Prostate gland (tissue), 2 donors: ENCODE measurements at places on chromosomes 7 and 10.

GRCh38 chr7:21960922-21961321 is 15.2 kb upstream of the CDCA7L start:
- no peak for DNase-seq

- no peak for DNase-seq
Measured at GRCh38 chr7:69510114-69510513, 88.2 kb upstream of the AUTS2 start.

GRCh38 chr7:75658369-75658768 is 80.4 kb downstream of the HIP1 start:
- no peak for DNase-seq

GRCh38 chr7:146116521-146117222 is at the start of gene CNTNAP2:
Gene CNTNAP2 (plus strand): TSS chr7:146116801. CDS start chr7:146116877, 76 bp downstream.
- DNase-seq: peak; percentile 5

DNA sequence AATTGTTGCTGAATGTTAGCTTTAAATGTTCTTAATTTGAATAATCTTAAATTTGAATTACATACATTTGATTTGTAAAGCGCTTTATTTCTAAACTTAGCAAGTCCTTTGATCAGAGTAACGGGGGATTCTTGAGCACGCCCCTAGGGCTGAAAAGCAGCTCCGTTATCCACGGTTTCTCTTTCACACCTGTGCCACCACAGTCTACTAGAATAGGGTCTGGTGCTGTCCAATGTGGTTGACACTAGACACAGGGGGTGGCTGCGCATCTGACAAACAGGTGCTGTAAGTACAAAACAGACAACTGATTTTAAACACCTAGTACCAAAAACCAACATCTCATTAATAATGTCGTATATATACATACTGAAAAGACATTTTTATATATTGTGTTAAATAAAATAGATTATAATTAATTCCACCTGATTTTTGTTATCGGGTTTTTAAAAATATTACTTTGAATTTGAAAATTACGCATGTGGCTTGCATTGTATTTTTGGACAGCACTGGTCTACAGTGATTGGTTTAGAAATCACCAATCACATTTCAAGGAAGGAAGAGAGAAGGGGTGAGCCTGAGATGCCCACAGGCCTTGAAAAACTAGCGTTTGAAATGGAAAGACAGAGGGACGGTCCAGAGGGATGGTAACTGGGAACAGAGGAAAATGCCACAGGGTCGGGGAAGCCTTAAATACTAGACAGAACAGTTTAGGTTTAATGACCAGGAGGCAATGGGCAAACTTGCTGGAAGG is 7.3 kb downstream of the SEPHS1 start:
- no peak for DNase-seq

DNA sequence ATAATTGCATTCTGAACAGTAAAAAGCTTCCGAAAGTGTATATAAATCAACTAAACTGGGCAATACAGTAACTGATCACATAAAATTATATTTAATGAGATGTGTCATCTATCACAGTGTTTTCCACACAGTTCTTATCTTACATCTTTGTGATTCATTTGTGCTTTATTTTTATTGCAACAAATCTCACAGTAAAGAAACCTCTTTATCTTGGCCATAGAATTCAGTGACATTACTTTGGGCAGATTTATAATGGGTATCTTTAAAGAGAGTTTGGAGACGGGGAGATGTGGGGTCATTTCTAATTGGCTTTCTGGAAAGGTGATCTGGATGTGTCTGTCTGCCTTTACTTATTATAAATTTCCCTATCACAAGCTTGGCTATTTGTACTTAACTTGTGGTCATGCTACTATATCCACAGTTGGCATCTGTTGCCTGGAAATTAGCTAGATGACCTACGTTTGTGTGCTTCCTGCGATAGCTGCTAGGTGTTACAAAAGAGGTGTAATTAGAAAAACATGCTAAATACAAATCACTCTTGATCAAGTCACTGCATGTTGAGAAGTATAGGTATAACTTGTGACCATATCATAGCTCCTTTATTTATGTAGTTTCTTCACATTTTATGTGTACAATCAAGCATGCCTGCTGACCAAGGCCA is 123.8 kb downstream of the ARID5B start:
- DNase-seq: no peak

DNA sequence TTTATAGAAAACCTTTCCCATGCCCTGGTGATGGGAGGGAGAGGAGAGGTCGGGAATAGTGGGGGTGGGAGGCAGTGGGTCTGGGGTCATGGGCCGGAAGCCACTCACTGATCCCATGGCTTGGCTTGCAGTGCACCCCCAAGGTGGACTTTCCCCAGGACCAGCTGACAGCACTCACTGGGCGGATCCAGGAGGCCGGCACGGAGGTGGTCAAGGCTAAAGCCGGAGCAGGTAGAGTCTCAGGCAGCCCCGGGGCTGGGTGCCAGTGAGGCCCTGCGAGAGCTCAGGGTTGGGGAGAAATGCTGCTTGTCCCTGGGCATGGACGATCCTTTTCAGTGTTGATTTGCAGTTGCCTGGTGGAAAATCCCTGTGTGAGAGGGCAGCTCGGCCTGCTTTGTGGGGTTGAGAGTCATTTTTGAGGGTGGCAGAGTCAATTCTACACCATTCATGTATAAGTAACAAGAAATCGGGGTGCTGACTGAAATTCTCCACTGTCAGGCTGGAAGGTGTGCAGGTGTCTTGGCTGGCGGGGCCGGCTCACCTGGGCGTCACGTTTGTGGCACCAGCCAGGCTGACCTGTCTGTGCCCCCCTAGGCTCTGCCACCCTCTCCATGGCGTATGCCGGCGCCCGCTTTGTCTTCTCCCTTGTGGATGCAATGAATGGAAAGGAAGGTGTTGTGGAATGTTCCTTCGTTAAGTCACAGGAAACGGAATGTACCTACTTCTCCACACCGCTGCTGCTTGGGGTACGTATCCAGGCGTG is 16.5 kb downstream of the MDH2 start:
- DNase-seq: no peak

- DNase-seq: no peak
Measured at GRCh38 chr7:121447243-121447910, 51.3 kb upstream of the FAM3C start.

DNA sequence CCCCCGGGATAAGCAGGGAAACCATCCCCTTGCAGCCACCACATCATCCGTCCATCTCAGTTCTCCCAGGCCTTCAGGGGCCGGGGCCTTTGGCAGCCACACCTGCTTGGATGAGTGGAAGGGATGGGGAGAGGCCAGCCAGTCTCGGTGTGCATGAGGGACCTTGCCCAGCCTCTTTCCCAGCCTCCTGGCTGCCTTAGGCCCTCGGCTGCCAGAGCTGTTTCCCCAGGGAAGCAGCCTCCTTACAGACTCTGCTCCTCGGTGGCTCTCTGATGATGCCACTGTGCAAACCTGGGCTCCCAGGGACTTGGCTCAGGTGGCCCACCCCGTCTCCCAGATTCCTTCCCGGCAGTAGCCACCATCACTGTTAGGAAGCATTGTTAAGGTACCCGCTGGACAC is 14.7 kb downstream of the FGF8 start:
- DNase-seq: no peak

DNA sequence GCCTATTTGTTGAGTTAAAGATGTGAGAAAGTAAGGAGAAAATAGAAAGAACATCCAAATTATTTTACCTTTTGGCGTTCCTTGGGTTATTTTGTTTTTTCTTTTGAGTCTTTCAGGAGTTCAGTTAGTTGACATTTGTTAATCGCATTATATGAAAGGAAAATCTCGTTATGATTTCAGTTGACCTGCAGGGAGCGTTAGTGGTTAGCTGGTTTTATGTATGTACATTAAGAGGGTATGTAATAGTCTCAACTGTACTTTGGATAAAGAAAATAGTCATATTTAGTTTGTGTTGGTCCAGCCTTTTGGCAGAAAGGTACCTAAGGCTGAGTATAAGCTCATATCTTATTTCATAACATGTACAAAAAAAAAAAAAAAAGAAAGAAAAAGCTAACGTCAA is 4.0 kb downstream of the BMPER start:
- DNase-seq: no peak

- no peak for DNase-seq
Measured at GRCh38 chr10:94757916-94758315, 4.6 kb upstream of the CYP2C19 start.

- DNase-seq: no peak
Measured at GRCh38 chr10:75014516-75015230, 96.8 kb upstream of the SAMD8 start.

DNA sequence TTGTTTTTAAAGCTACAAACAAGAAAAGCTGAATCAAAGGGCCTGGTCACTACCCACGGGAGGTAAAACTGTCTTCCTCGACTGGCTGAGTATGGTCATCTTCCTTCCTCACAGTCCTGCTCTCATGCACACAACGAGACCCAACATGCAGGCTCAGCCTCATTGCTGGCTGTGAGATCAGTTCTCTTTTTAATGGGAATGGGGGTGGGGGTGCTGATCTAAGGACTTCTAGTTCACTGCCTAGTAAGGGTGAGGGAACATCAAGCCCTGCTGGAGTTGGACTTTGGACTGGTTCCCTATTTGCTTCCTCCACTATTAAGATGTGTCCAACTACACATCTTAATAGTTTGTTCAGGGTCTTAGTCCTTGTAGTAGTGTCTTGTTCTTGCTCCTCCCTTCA is 48.2 kb downstream of the ABCB4 start:
- no peak for DNase-seq

DNA sequence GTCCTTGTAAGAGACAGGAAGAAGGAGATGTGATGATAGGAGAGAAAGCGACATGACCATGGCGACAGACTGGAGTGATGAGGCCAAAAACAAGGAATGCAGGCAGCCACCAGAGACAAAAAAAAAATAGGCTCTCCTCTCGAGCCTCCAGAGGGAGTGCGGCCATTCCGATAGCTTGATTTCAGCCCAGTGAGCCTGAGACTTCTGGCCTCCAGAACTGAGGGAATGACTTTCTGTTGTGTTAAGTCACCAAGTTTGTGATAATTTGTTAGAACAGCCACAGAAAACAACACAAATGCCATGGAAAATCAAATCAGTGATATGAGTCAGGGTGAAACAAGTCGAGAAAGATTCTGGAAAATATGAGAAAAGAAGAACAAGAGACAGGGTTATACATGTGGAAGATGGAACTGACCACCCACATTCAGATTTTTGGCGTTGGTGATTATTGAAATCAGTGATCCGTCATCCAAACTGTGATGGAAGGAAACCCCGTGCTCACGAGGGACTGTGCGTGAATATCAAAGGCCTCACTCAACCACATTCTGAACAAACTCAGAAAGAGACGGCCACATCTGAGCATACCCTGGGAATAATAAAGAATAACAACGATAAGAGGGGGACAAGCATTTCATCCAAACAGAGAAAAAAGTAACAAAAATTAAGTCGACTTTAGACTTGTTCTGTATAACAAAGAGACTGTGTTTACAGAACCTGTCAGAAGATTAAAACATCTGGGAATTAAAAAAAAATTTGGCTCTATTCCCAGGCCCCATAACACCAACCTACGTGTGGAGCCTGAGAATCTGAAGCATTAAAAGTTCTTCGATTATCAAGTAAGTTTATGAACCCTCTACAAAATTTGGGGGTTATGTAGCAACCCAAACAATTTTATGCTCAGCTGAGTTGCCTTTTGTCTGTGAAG is 72.1 kb downstream of the EEPD1 start:
- no peak for DNase-seq

DNA sequence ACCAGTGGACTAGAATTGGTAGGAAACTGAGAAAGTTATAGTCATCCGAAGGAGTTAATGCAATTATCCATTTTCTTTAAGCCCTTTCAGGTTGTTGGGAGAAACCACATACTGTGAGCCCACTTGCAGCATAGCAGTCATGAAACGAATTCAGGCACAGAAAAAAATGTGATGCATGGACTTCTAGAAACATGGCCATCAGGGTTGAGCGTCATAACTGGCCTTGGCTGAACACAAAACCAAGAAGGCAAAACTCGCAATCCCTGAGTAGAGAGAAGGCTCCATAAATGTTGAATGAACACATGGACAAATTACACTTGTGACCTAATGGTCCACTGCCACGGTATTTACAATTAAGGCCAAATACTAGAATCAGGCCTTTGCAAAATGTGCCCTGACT is 121.9 kb downstream of the FAM107B start:
- no peak for DNase-seq

- no peak for DNase-seq
Measured at GRCh38 chr10:77863446-77863845, 63.1 kb downstream of the DLG5 start.

DNA sequence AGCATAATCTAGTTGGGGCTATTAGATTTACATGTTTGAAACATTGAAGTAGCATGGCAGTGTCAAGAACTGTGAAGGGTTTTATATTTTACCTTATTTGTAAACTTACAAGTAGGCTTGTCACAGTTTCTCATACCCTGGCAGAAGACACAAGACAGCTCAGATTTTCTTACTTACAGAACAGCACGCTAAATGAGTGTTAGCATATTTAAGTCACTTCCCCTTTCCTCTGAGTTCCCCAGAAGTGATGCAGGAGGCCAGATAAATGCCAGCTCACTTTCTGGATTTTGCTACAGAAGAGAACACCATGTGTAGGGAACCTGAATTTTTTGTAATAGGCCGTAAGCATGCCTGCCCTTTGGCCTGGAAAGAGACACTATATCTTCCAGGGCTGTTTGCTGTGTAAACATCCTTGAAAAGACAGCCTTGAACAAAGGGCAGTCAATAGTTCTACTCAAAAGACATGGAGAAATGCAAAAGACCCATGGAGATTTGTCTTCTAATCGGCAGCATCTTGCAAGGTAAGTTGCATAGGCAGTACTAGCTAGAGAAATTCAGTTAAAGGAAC is 279.1 kb downstream of the PHF14 start:
- DNase-seq: no peak

DNA sequence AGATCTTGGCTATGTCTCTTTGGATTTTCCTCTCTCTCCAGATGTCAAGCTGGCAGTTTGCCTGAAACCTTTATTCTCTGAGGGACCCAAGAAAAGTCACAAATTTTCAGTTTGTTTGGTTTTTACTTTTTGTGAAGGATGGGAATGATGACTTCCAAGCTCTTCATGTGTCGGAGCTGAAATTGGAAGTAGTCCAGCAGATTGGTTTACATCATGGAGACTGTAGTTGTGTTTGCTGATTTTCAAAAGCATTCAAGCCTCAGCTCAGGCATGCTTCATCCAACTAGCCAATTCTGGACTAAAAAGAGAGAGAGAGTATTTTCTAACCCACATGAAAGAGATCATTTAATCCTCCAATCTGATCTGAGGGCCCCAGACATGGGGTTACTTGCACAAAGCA is 326.2 kb upstream of the AUTS2 start:
- DNase-seq: no peak
